ENCODE measurements at places on chromosomes 3 and 15.

DNA sequence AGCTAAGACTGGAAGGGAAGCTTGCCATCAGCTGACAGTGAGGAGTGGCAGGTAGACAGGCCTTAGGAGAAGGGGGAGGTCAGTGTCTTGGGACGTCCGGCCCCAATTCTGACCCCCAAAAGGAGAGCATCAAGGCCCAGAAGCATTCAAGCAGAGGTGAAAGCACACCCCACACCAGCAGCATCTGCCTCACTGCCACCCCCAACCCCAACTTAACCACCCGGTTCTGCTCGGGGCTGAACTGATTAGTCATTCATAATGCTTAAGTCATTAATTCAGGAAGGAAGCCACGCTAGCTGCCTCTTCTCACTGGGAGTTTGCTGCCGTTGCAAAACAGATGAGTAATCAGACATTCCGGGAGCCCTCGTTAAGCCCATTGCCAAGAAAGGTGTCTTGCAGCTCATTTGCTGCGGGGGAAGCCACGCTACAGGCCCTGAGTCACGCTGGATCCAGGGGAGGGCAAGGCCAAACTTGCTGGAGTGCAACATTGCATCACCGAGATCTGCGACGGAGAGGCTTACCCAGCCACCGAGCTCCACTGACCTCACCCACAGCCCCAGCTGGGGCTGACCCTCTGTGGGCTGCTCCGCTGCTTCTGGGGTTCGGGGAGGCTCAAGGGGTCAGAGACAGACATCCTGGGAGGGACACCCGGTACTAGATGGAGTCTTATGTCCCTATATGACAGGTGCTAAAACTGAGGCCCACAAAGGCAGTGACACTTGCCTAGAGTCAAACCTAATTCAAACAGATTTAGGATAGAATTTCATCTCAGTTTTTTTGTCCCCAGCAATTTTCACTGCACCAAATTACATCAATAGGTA lies 46.4 kb upstream of the HES1 start:
- DNase-seq, result no peak

DNA sequence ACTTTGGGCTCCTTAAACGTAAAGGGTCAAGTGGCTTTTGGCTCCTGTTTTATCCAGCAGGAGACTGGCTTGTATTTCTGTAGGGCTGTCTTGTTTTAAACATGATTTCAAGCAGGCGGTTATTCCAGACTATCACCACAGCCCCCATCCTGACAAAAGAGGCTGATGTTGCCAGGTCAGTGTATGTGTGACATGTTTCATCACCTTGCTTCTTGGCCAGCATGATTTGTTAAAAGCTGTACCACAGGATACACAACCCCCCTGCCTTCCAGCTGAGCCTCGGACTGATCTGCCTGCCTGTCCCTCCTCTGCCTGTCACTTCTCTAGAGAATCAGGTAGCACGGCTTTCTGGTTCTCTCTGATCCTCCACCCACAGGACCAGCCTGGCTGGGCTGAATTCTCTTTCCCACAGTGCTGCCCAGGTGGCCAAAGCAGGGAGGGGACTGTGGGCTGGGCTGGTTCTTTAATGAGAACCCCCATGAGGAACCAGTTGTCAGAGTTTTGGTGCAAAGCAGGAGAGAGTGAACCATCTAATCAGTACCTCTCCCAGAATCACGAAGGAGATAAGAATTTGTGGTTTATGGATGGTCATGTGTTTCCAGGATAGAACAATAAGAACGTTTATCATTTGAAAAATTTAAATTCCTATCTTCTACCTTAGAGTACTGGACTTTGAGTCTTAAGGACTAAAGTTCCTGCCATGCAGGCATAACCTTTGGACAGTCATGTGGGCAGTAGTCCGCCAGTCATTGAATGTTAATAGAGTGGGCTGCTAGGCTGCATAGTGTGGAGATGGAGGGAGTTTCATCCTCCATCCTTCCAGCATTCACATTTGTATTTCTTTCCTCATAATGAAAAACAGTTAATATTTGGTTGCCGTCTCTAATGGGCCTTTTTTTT lies 8.8 kb downstream of the ABHD6 start:
- DNase-seq, result no peak

- DNase-seq, result peak; percentile 7
Observed at GRCh38 chr3:151085889-151086483, 522 bp downstream of the MED12L start.

DNA sequence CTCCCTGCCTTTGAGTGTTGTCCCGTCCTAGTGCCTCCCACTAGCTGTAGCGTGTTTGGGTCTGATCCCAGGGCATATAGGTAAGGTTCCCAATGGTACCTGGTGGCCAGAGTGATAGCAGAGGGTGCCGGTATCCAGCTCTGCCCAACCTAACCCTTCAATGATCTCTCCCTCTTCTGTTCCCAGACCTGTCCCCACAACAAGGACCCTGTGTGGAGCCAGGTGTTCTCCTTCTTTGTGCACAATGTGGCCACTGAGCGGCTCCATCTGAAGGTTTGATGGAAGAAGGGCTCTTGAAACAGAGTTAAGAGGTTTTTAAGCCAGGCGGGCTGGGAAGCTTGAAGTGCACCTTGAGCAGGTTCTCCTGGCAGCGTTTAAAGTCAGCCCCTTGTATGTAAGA lies 35.5 kb downstream of the ESYT3 start:
- DNase-seq, result no peak

- peak; percentile 26 for DNase-seq
Observed at GRCh38 chr3:11128682-11129632, 25.3 kb upstream of the HRH1 start.

DNA sequence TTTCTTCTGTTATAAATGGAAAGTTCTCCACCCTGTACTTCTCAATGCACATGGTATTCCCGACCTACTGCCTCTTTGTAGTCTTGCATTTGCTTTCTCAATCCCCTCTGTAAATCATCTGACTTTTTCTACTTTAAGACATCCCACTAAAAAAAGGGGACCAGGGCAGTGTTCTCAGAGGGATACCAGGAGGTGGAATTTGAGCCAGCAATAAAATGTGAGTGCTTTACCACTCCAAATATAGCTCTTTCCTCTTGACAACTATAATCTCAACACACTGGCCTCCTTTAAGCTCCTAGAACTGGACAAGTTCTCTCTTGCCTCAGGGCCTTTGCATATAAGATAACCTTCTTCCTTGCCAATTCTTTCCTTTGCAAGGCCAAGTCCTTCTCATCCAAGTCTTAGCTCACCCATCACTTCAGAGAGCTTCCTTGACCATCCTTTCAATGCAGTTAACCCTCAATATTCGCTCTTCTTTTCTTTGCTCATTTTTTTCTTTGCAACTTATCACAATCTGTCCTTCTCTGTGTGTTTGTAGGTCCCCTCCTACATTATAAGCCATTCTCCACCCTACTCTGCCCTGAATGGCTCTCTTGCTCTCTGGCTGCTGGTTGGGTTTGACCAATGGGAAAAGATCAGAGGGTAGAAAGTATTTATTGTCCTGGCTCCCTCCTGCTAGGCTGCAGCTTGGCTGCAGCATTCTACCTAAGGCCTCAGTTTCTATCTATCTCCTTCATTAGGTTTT lies 93.4 kb downstream of the PRICKLE2 start:
- no peak for DNase-seq

DNA sequence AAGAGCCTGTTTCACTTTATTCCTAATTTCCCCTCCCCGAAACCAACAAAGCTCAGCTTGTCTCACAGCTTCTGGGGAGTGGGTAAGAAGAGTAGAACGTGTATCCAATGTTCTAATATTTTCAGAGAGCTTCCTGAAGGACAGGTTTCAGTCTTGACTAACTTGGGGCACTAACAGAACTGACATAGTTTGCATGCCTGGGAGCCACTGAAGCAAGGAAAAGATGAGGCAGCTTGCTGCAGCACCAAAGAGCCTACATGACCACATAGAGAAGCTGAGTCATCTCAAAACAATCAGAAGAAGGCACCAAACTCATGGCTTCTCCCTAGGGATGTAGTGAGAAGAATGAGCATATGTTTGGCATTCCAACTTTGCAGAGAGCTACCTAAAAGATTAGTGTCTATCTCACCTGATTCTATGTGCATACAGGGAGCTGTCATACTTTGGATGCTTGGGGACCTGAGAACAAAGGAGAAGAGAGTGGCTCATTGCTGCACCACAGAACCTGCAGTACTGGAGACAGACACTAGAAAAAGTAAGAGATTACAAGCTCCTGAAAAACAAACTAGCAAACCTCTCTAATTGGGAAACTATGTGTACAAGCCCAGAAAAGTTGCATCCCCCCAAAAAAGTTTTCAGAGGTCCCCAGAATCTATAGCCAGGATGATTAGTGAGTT lies 86.9 kb downstream of the DCLK3 start:
- DNase-seq, result no peak

GRCh38 chr3:132236701-132237651 lies 80.2 kb upstream of the ACP3 start:
- no peak for DNase-seq

Measured in stimulated activated CD8-positive, alpha-beta memory T cell treated with anti-CD3 and anti-CD28 coated beads, Interleukin-7, amount 100 ng/mL, for 48 hours (primary cell).